ENCODE measurements at places on chromosomes 4 and X.

- DNase-seq = no peak
Observed at GRCh38 chr4:11496351-11496829, 67.7 kb upstream of the HS3ST1 start.

- DNase-seq = no peak
Observed at GRCh38 chrX:129520151-129520550, 3.1 kb downstream of the SMARCA1 start.

GRCh38 chrX:12349201-12349600 lies 210.9 kb downstream of the FRMPD4 start:
- DNase-seq = no peak

- DNase-seq = no peak
Observed at GRCh38 chr4:2367626-2368025, 50.8 kb downstream of the ZFYVE28 start.

DNA sequence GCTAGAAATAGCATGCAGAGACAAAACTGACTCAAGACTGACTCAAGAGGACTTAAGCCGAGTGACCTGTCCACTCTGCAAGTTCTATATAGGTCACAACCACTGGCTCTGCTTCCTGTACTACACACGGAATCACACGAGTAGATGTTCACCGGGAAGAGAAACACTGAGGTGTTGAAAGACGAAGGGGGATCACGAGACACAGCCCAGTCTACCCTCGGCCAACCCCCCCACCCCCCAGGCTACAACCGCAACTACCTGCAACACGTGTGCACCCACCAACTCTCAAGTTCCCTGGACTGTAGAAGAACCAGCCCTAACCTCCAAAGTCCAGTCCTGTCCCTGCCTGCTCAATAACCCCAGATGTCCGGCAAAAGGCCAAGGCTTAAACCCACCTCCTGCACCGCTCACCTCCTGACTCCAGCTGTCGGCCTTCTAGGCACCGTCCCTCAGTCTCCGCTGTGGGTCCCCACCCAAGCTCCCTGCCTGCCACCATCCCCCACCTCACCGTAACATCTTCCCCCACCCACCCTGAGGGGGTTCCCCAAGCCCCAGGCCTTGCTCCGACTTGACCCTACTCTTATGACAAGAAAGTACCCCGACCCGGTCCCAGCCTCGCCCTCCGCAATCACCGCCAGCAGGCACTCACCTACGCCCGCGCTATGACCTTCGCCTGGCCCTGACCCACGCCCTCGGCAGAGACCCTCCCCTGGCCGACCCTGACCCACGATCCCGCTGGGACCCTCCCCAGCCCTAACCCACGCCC lies 739 bp downstream of the GAK start:
- no peak for DNase-seq

- no peak for DNase-seq
Observed at GRCh38 chr4:8847764-8848163, 23.9 kb downstream of the HMX1 start.

GRCh38 chr4:119221412-119221811 lies 8.9 kb downstream of the USP53 start:
- no peak for DNase-seq

DNA sequence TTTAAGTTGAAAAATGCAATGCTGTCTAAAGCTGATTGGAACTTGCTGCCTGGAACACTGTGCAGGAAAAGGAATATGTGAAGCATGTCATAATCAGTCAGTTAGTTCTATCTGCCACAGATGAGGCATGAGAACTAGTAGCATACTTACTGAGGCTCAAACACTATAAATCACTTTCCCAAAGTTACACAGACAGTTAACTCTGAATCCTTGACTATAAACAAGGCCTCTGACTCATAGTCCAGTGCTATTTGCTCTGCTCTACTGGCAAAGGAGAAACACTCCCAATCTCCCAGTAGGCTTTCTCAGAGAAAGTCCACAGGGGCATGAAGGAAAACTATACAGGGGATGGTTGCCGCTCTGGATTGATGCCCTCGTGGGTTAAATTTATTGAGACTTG lies 2078.4 kb upstream of the TENM3 start:
- no peak for DNase-seq

DNA sequence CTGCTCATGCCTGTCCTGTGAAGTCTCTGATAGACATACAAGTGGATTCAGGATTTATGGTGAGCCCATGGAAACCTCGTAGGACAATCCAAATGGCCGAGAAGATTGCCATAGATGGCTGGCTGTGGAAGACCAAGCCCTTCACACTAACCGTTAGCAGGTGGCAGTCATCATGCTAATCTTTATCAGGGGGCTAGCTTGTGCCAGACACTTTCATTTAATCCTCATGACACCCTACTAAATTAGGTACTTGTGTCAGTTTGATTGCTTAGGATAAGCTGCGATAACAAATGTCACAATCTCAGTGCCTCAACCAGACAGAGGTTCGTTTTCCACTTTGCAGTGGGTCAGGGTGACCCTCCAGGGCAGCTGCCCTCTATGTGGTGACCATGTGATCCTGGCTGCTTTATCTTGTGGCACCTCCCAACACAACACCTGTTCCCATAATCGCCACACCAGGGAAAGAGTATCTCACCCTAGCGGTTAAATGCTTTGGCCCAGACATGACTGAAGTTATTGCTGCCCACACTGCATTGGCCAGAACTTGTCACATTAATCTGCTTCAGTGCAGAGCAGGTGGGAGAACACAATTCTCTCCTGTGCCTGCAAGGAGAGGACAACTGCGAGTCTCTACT lies 60.8 kb downstream of the REPS2 start:
- no peak for DNase-seq

- DNase-seq = peak; percentile 34
Observed at GRCh38 chrX:117508021-117508420, 608.6 kb downstream of the KLHL13 start.

- DNase-seq = no peak
Observed at GRCh38 chr4:145387079-145387478, 94.6 kb upstream of the SMAD1 start.

- DNase-seq = peak; percentile 74
Observed at GRCh38 chrX:34275699-34276098, 143.6 kb upstream of the FAM47A start.

GRCh38 chrX:108348525-108348924 lies 89.7 kb downstream of the COL4A6 start:
- no peak for DNase-seq

- no peak for DNase-seq
Observed at GRCh38 chrX:46165411-46165810, 379.8 kb downstream of the ZNF674 start.

GRCh38 chr4:65865489-65865888 lies 195.2 kb upstream of the EPHA5 start:
- no peak for DNase-seq

DNA sequence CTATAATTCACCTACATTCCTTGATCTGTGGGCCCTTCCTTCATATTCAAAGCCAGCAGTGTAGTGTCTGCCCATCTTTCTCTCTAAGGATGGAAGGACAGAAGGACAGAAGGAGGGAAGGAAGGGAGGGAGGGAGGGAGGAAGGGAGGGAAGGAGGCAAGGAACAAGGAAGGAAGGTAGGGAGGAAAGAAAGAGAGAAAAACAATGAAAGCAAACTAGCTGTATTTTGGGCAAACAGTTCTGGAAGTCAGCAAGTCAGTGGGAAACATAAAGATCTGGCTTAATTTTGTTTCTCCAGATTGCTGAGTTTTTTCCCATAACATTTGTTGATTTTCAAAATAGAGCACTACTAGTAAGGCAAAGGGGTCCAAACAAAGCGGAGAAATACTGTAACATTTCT lies 555.2 kb upstream of the EPHA5 start:
- no peak for DNase-seq

- DNase-seq = no peak
Observed at GRCh38 chr4:71830497-71831190, 46.8 kb upstream of the GC start.

- DNase-seq = no peak
Observed at GRCh38 chrX:1545776-1546408, 8.9 kb upstream of the P2RY8 start.

DNA sequence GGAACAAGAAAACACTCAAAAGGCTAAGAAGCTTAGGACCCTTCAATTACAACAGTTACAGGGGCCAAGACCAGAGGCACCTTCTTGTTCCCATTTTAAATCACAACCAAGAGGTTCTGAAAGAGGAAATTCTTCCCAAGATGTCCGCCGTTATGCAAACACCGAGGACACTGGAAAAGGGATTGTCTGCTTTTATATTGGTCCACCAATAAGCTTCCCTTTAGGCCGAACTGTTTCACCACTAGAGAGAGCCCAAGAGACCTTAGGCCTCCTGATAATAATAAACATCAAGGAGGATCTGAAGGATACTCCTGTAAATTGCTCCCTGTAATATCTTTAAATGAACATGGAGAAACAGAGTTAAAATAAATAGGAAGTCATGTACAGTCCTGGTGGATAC lies 92.6 kb upstream of the NLRP2B start:
- no peak for DNase-seq

- no peak for DNase-seq
Observed at GRCh38 chr4:114368751-114369150, 229.9 kb upstream of the UGT8 start.

GRCh38 chrX:18149454-18149853 lies 71.2 kb downstream of the BEND2 start:
- DNase-seq = no peak

DNA sequence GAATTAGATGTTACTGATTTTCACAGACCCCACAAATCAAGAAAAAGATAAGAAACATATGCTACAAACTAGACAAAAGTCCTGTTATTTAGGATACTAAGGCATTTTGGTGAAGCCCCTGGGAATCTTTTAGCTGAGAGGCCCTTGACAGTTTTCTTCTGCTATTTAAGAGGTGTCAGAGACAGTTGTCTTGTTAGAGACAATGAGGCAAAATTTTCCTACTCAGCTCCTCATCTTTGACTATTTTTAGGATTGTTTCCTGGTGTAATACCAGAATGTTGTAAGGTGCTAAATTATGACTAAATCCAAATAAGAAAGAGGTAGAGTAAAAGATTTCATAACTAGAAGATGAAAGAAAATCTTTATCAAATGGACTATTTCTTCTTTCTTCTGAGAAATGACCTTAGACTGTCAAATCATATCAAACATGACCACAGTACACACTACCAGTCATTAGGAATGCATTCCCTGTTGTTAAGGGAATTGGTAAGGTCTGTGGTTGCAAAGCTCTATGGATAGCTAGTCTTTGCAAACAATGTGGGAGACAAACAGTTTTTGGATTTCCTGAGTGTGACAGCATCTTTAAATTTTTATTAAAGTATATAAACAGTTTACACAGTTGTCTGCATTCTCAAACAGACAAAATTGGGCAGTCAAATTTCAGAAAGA lies 926.1 kb downstream of the ADGRL3 start:
- no peak for DNase-seq

GRCh38 chr4:121168446-121169281 lies 4.5 kb upstream of the TNIP3 start:
- no peak for DNase-seq

GRCh38 chr4:72186714-72187113 lies 154.9 kb downstream of the NPFFR2 start:
- no peak for DNase-seq

- no peak for DNase-seq
Observed at GRCh38 chrX:41802958-41803357, 79.0 kb downstream of the GPR82 start.

DNA sequence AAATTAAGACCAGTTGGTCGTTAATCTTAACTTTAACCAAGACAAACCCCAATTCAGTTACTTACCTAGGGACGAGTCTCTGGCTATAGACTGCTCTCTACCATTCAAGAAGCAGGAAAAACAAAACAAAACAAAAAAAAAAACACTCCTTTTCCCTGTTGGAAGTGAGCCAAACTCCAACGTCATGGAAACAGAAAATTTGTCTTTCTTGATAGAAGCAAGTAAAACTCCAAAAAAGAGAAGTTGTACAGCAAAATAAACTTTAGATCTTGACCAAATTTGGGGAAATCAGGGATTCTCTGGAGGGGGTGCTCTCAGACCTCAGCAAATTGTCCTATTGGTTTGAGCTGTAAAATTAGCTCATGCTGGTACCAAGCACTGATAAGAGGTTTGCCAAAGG lies 3.7 kb downstream of the CNGA1 start:
- DNase-seq = no peak
